Muscle of arm (tissue), 14 donors: ENCODE measurements at places on chromosomes 4 and X.

- DNase-seq: no peak
Observed at GRCh38 chrX:43664258-43664657, 8.2 kb downstream of the MAOA start.

DNA sequence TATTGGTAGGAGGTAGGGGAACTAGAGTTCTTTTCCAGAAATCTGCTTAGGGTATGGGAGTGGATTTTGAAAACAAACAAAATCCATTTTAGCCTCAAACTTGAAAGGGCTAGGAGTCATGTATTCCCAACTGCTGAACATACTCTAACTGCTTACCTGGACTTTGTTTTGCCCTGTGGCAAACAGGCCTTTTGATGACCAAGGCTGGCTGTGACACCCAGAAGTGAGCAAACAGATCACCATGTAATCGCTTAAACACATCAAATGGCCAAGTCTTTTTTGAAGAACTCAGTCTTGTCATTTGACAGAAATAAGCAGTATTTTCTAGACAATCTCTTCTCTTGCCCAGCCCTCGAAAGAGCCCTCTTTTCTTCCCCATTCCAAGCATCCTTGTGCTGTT is 203.4 kb downstream of the KIT start:
- DNase-seq: no peak

GRCh38 chr4:142334931-142335330 is 511.2 kb downstream of the INPP4B start:
- no peak for DNase-seq

DNA sequence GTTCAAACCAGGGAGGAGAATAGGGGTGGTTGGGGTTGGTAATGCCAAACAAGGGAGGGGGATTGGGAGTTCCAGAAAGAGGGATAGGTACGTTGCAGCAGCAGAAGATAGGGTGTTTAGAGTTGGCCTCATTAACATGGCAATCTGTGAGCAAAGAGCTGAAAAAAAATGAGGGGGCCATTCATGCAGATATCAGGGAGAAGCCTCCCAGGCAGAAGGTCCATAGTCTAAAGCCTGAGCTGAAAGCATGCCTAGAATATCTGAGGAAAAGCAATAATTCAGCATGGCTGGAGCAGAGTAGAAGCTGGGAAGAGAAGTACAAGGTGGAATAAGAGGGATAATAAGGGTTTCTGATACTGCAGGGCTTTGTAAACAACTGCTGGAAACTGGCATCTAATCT is 550.9 kb upstream of the LCORL start:
- no peak for DNase-seq

- DNase-seq: peak; percentile 45
Observed at GRCh38 chrX:100615005-100615404, 21.6 kb downstream of the TSPAN6 start.

- DNase-seq: no peak
Observed at GRCh38 chrX:118603981-118604380, 108.4 kb downstream of the DOCK11 start.

GRCh38 chrX:50168241-50168687 is 32.5 kb downstream of the AKAP4 start:
- DNase-seq: no peak

DNA sequence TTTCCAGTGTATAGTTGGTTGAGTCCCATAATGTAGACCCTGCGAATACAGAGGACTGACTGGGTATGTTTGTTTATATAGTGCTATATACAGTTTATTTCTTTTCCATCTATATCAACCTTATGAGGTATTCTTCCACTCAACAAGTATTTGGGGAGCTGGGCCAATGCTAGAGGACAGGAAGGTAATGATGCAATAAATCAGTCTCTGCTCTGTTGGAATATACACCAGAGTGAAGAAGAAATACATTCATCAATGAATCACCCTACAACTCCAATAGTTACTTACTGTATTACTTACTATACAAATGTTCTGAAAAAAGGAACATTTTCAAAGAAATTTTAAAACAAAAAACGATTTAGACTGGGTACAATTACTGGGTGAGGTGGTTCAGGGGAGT is 2.1 kb upstream of the ARSJ start:
- no peak for DNase-seq

- no peak for DNase-seq
Observed at GRCh38 chr4:148092316-148093014, 349.7 kb downstream of the NR3C2 start.

GRCh38 chr4:2871911-2872310 is 28.3 kb downstream of the ADD1 start:
- no peak for DNase-seq

- DNase-seq: peak; percentile 68
Observed at GRCh38 chrX:153474718-153475117, 4.3 kb upstream of the HAUS7 start.

DNA sequence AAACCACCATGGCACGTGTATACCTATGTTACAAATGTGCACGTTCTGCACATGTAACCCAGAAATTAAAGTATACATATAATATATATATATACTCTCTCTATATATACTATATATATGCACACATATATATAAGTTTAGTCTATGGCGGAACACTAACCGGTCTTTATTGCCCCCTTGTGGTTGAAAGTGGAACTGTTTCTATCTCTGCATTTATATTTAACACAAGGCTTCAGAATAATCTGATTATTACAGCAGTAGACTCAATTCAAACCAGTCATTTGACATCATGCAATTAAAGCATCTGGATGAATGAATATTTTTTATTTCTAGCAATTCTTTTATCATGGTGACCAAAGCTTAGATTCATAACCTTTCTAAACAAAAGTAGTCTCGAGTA is 14.6 kb downstream of the RAB9B start:
- DNase-seq: peak; percentile 66

DNA sequence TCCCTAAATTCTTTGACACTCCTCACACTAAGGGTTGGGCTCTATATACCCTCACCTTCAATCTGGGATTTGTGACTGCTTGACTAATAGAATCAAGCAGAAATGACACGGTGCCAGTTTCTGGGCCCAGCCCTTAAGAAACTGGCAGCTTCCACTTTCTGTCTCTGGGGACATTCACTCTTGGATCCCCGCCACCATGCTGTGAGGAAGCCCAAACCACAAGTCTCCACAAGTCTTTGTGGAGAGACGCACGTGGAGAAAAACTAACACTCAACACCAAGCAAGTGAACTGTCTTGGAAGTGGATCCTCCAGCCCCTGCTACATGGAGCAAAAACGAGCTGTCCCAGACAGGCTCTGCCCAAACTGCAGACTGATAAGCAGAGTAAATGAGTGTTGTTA is 1.1 kb upstream of the EDNRA start:
- peak; percentile 17 for DNase-seq

DNA sequence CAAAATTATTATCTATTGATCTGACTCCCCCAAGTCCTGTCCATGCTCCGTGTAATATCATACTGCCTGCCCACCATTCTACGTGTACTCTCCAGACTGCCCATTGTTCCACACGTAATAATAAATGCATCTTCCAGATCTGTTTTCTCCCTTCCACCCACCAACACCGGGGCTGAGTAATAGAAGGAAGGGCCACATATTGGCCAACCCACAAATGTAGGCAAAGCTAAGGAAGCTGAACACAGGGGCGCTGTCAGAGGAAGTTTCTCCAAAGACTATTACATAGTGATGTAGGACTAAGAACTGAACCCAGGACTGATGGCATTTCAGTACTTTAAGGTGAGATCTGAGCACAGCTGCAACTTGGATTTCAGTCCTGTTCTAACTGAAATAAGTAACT is 135.8 kb upstream of the GUCY1A1 start:
- no peak for DNase-seq

GRCh38 chr4:86706923-86707597 is 112.9 kb downstream of the PTPN13 start:
- no peak for DNase-seq

GRCh38 chr4:29540439-29541102 is 1179.6 kb upstream of the PCDH7 start:
- no peak for DNase-seq

GRCh38 chrX:134752558-134752957 is 94.3 kb upstream of the PLAC1 start:
- DNase-seq: no peak

DNA sequence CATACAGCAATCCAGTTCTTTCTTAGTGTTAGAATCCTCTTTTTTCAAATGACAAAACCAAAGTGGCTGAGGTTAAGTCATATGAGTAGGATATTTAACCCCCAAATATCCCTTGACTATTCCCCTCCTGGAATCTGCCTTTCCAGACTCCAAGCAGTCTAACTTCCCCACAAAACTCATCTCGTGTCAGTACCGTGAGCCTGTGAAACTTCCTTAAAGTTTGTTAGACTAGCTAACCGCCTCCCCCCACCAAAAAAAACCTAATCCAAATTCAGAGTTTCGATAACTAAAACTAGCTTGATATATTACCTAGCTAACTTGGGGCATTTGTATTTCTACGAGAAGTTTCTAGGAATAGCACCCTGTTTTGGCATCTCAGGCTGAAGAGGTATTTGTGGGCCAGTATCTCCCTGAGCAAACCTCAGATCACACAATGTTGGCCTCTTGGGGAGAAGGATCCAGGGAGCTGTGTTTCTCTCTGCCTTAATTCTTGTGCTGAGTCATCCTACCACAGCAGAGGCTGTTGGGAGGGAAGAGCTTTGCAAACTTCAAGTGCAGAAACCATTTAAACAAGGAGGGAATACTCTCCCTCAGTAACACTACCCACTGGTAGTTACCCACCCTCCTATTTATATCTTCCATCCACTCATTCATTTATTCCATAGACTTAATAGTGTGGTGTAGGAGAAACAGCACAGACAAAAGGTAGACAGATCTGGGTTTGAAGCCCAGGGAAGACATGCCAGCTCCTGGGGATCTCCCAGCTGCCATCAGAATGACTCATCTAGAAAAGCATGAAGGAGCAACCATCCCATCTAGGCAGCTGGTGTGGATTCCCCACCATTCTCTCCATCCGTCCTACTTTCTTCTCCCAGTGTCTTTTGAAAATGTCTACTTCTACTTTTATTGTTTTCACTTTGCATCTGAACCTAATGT is 39.3 kb upstream of the TXK start:
- DNase-seq: no peak

GRCh38 chr4:112316360-112316759 is 19.2 kb downstream of the ALPK1 start:
- no peak for DNase-seq

DNA sequence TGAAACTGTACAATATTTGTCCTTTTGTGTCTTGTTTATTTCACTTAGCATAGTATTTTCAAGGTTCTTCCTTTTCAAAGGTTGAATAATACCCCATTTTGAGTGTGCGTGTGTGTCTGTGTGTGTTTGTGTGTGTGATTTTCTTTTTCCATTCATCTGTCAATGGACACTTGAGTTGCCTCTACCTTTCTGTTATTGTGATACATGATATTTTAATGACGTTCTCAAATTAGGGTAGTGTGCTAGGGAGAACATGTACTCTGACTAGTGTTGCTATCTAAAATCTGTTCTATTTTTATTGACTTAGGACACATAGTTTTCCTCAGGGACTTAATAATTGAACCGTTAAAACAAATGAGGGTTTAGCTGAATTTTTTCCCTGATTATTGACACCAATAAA is 9.9 kb downstream of the MMRN1 start:
- DNase-seq: no peak

DNA sequence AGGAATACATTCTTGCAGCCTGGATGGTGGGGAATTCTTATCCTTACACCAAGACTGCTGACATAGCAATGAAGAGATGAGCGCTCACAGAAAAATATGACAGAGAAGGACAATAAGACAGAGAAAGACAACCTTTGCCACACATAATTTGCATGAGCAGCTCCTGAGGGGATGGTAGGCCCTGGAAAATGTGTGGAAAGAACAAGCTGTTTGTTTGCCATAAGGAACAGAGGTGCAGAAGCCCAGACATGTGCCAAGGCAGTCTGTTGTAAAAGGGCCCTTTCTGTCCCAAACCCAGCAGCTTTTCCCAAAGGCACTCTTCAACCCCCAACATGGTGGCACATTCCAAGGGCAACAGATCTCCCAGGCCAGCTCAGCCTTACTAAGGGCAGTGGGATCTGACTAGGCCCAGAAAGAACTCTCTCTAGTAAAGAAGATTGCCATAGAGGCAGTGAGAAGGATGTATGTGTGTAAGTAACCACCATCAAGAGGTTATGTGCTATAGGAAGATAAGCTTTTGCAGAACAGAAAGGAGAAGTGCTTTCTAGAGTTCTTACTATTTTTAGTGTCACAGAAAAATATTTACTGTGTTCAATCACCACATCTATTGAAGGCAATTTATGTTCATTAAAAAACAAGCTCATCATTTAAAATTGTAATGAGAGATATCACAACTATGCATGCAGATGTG is 287.0 kb upstream of the RASGEF1B start:
- no peak for DNase-seq

- no peak for DNase-seq
Observed at GRCh38 chr4:28225050-28225449, 1364.4 kb downstream of the STIM2 start.

GRCh38 chrX:20354505-20354904 is 87.8 kb upstream of the RPS6KA3 start:
- no peak for DNase-seq

GRCh38 chrX:126342859-126343258 is 176.8 kb upstream of the DCAF12L2 start:
- no peak for DNase-seq

GRCh38 chr4:40546969-40547788 is 82.5 kb downstream of the RBM47 start:
- no peak for DNase-seq

DNA sequence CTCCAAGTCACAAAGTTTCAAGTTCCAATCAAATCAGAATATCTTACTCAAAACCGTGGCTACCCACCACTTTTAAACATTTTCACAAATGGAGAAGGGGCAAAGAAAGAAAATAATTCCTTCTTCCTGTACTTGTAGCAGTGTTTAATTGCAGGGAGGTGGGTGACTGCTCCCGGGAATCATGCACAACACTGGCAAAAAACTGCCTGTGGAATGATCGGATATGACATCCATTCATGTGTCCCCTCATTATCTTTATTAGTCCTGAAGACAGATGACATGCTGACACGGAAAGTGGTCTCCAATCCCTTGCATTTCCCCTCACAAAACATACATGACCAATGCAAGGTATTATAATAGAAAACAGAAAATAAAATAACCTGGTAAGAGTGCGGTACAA is 2.0 kb downstream of the TSPAN5 start:
- DNase-seq: no peak

GRCh38 chr4:7397206-7398103 is 37.3 kb downstream of the PSAPL1 start:
- no peak for DNase-seq

DNA sequence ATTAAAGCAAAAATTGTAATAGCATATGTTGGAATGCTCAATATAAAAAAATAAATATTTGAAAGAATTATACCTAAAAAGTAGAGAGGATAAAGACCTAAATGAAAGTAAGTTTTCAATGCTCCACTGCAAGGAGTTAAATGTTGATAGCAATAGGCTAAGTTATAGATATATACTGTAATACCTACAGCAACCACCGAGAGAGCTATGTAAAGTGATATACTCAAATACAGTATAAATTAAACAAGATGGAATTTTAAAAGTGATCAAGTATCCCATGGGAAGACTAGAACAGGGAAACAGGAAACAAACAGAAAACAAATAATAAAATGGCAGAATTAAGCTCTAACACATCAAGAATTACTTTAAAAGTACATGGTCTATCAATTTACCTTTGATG is 73.9 kb downstream of the CASP3 start:
- DNase-seq: no peak

GRCh38 chr4:15681067-15681371 is 608 bp upstream of the FAM200B start:
- no peak for DNase-seq

GRCh38 chrX:1807301-1807731 is 192.5 kb downstream of the ASMT start:
- DNase-seq: no peak
